LHCN-M2 (cell line): ENCODE measurements at places on chromosomes 2 and 18.
A peak's percentile ranks its signal among the peaks of the same experiment; 100 is the strongest.

DNA sequence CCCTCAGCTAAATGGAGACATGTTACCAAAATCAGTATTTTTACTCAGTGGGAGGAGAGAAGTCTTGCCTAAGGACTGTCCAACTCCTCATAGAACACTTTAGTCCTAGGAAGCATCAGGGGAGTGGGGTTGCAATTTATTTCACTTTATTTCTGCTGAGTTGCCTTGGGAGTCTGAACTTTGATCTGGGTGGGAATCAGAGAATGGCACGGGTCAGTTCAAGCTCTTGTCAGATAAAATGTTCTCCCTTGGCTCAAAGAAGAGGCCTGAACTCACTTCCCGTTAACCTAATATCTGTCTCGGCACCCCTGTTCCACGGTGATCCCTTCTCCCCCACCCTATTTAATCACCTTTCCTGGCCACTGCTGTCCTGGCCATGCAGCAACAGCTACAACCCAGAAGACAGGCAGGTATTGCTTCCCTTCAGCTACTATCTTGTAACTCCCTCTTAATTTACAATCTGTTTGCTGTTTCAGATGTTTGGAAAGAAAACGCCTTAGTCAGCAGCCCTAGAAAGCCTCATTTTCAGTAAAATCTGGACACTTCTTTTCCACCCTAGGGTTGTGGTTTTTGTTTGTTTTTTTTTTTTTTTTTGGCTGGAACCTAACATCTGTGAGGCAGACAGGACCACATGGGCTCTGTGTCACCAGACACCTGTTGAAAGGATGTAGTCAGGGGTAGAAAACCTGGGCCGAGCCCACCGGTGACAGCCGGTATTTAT, 52.5 kb downstream of the SERTAD2 start:
- DNase-seq = no peak

- DNase-seq = no peak
Observed at GRCh38 chr2:171846894-171847293, 47.1 kb downstream of the SLC25A12 start.

DNA sequence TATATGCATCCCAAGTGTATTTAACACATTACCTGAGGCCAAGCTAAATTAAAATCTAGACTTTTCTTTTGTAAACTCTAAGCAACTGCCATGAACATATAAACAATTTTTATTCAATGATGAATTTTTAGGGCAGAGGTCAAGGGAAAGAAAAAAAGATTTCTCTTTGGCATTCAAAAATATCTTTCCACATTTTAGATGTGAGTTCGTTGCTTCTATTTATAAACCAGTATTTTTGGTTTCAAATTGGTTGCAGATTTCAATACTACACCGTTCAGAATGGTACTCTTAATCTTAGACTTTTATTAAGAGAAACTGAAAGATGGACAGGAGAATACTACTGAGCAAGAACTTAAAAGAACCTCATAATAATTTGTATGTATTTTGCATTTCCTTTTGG, 293.6 kb upstream of the CCDC68 start:
- no peak for DNase-seq

DNA sequence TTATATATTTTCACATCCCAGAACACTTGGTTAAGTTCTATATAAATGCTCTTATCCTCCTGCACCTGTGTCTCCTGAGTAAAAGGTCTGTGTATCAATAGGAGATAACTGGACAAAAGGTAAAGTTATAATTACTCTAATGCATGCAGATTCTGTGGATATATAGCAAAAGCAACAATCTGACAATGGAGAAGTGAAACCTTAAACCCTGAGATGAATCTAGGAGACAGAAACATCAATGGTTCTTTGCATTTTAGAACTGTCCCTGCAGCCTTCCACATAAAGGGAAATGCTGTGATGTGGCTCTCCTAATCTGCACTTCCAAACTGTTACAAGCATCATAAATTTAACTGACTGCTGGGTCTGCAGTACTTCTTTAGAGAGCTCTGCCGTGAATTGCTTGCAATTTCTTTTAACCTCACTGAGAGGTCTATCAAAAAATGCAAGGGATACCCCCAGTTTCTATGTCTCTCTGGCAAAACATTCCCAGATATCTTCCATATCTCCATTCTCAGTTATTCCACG, 42.8 kb upstream of the FSIP2 start:
- no peak for DNase-seq

- DNase-seq = peak; percentile 12
Observed at GRCh38 chr2:70726947-70727725, 40.9 kb downstream of the ADD2 start.

- DNase-seq = no peak
Observed at GRCh38 chr2:100615471-100615870, 52.7 kb downstream of the PDCL3 start.
